NCI-H510A (cell line): ENCODE measurements at places on chromosomes 12 and 14.

- no peak for DNase-seq
These were observed 373.3 kb downstream of the TMEM132D start for GRCh38 chr12:129530517-129530916.

GRCh38 chr14:101183376-101184103 is 280.0 kb upstream of the RTL1 start:
- no peak for DNase-seq

DNA sequence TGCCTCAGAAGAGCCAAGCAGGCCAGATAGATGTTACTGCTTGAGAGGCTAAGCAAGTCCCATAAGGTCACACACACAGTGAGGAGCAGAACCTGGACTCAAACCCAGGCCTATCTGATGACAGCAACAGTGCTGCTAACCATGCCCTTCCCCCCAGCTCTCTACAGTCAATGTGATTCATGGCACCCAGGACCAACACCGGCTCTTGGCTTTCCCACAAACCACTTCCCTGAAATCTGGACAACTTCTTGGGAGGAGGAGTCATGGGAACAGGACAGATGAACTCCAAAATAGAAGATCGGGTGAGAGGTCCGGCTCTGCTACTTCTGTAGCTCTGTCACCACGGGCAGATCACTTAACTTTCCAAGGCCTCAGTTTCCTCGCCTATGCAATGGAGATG is 716 bp upstream of the PTGDR start:
- no peak for DNase-seq

- DNase-seq, result no peak
These were observed 11.7 kb upstream of the FBXL14 start for GRCh38 chr12:1606021-1606622.

GRCh38 chr12:66648033-66648735 is 30.7 kb downstream of the GRIP1 start:
- no peak for DNase-seq

DNA sequence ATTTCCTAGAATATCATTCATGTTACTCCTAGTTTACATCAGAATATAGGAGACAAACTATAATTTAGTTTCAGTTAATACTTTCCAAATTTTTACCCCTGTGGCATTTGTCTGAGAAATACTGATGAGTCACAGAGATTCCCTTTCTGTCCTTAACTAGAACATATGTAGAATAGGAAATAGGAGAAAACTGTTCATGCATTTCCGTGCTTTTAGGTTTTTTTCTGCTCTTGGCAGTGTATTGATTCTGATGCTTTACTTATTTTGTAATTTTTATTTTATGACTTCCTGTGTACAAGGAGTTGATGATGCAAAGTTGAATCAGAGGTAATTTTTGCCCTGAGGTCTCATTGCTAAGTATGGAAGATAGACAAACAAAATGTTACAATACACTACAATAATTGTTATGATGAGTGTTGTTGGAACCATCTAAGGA is 23.0 kb downstream of the MNAT1 start:
- no peak for DNase-seq

DNA sequence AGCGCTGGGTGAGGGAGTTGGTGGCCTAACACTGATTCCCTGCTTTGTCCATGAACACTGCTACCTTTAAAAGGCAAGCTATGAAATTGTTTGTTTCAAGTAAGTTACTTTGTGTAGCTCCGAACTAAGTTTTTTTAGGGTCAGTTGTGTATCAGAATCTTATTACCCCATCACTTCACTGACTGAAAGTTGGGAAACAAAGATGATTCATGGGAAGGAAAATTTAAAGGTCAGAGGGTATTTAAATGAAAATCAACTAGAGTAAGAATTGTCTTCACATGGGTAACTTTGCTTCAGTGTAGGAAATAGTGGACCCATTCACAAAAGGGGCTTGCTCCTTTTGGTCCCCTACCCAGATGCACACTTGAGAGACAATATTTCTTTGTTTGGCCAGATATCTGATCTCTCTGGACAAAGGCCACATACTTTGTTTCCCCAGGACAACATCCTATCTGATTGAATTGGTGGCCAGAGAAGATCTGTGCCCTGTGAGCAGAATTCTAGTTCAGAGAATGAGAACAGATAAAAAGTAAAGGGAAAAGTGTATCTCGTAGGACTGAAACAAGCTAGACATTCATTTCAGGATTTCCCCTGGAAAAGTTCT is 53.5 kb downstream of the RAB35 start:
- DNase-seq, result no peak

DNA sequence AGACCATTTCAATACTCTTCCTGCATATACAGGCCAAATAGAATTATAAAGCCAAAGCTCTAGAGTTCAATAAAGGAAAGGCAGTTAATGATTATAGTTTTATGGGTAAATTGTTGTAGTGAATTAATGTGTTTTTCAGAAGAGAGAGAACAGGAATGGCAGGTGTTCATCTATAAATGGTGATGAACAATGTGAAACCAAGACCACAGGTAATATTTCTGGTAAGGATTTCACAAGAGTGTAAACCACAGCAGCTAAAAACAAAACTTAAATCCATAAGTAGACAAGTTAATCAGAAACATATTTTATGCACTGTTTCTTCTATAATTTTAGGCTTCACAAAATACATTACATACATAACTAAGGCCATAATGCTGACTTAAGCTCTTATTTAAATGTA is 204.4 kb downstream of the SYT1 start:
- DNase-seq, result no peak

- DNase-seq, result no peak
These were observed 358.4 kb downstream of the DPF3 start for GRCh38 chr14:72535485-72535884.

DNA sequence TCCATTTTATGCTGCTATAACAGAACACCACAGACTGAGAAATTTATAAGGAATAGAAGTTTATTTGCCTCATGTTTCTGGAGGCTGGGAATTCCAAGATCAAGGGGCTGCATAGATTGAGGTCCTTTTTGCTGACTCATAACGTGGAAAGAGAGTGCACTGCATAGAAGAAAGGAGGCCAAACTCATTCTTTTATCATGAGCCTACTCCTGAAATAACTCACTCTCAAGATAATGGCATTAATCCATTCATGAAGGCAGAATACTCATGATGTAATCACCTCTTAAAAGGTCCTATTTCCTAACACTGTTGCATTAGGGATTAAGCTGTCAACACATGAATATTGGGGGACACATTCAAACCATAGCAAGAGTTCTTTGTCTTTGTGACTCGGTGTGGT is 60.0 kb upstream of the FBXO33 start:
- DNase-seq, result no peak

- DNase-seq, result no peak
These were observed 10.5 kb upstream of the NUAK1 start for GRCh38 chr12:106149096-106149784.

DNA sequence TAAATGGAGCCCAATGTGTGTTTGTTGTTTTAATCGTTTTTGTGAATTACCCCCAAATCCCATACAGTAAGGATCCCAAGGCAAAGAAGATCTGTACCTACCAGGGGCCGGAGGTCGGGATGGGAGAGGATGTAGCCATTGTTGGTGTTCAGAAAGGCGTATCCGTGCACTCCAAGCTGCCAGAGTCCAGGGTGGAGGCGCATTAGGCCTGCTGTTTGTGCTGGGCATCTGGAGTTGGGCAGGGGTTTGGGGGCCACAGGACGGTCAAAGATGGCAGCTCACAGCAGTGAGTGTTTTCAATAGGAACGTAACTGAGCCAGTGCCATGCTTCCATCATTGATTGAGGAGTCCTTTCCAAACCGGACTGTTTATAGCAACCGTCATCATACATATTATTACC is 40.2 kb downstream of the CACNA2D4 start:
- no peak for DNase-seq

- DNase-seq, result no peak
These were observed 3.5 kb downstream of the RDH5 start for GRCh38 chr12:55723516-55724225.

- no peak for DNase-seq
These were observed 185.9 kb downstream of the PPM1H start for GRCh38 chr12:62748941-62749468.

GRCh38 chr12:84756961-84757360 is 155.6 kb downstream of the SLC6A15 start:
- no peak for DNase-seq

DNA sequence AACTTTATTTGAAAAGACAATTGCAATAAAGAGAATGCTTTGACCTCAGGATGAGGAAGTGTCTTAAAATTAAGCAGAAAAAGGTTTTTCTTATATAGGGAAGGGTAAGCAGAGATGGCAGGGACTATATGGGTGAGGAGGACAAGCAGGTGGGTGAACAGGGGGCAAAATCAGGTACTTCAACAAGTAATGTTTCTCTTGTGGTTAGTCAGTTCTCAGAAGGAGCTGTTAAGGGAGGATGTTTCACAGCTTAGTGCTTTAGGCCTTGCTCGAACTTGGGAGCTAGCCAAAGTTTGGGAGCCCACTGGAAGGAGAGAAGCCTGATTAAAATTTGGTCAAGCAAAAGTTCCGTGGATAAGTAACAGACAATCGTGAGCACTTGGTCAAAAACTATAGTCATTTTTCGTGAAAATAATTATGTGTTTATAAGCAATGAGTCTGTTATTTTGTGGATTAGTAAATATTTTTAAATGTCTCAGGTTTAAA is 364.2 kb upstream of the TMPO start:
- DNase-seq, result no peak

GRCh38 chr12:3137268-3137781 is 60.1 kb downstream of the TSPAN9 start:
- no peak for DNase-seq

DNA sequence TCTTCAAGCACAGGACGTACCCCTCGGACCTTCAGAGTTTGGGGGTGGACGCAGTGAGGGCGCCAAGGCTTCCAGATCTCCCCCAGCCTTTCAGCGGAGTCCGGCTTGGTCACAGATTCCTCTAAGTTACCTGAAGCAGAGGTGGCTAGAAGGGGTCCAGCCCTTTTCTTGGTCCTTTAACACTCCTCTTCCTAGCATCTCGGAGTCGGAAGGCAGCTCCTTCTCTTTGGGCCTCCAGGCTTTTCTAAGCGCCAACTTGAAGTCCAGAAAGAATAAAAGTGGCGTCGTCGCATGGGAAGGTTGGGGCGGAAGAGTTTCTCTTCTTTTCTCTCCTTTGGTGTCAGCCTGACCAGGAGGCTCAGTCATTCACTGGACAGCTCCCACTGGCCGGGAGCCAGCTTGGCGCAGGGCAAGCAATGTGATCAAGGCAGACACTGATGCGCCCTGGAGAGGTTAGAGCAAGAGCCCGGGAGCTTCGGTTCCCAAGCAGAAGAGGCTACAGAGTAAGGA is 9.6 kb downstream of the OR6S1 start:
- no peak for DNase-seq

- DNase-seq, result no peak
These were observed 118.6 kb downstream of the CRACR2A start for GRCh38 chr12:3634348-3634747.

GRCh38 chr12:48441069-48441468 is 31.3 kb upstream of the ANP32D start:
- DNase-seq, result no peak

DNA sequence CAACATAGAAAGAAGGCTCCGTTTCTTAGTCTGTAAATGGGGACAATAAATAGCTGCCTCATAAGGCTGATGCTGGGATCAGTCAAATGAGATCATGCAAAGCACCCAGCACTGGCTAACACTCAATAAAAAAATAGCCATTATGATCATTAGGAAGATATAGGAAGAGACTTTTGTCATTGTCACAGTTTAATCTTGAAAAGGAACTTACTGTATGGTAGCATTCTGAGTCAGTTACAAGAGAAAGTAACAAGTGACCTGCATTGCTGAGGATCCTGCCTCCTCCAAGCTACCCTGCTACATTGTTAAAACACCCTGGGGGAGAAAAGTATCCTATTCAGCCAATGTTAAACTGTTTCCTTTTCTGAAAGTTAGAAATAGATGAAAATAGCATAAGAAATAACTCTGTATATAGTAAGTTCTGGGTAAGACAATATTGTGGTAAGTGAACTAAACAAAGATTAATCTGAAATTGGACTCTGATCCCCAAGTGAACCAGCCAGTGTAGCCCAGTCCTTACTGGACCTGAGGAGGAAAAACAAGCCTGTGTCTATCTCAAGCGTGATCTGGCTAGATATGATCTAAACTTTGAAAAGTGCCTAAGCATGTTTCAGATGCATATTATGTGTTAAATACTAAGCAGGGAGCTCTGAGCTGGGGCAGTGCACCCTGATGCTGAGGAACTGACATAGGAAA is 3.6 kb upstream of the NUDT4 start:
- no peak for DNase-seq

DNA sequence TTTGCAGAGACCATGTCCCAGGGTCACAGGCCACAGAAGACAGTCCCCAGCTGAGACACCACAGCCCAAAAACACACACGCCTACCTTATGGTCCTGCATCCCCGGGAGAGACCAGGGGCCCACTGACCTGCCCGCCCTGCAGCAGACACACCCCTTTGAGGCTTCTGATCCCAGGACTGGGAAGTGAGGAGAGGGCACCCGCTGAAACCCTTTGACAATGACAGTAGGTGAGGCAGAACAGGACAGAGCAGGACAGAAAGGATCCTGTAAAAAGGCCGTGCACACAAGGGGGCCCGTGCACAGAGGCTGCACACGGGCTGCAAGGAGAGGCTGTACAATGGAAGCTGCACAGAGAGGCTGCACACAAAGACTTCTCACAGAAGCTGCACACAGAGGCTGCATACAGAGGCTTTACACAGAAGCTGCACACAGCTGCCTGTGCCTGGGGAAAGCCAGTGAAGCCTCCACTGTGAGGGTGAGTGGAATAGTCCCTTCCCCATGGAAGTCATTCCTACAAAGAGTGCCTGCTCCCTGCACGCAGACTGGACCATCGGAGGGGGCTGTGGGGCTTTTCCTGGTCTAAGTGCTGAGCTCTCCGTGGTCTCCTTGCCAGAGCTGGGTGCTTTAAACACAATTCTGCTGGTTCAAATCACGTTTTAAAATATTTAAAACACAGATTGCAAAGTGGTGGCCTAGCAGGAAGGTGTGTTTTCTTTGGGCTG is 16.6 kb upstream of the SFSWAP start:
- DNase-seq, result no peak

DNA sequence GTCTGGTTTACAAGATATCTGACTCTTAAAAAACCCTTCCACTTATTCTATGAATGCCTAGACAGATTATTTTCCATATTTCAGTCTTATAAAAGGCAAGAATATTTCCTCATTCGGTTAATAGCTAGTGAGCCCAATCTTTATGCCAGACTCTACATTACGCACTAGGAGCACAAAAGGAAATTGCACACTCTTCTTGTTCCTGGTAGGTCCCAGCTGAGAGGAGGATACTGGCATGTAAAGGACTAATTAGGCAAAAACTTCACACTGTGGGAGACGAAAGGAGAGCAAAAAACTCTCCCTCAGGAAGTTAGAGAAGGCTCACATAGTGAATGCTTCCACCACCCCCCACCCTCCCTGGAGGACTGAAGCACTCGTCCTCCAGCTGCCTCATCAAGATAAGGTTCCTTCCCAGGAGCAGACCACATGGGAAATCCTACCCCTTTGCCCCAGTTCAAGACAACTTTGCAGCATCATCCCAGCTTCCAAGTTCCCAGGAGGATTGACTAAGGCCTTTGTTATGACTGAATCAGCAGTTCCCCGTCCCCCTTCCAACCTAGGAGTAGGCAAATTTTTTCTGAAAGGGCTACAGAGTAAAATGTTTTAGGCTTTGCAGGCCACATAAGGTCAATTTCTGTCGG is 14.5 kb downstream of the CAPZA3 start:
- DNase-seq, result no peak
